ENCODE measurements at places on chromosomes 5 and 9.

DNA sequence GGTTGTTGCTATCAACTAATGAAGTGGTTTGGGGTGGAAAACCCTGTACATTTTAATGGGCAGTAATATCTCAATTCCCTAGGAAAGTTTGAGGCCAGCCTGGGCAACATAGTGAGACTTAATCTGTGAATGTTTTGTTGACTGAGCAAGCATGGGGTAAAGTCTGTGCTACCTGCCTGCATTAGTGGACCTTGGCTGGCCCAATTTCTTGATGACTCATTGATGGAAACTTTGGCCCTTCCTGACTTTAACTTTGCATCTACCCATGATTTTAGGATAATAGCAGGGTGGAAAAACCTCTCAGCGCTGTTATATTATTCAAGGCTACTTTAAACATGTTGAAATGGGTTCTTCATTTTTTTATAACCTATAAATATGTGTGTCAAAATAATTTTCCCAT lies 389.4 kb upstream of the RORB start:
- no peak for DNase-seq

DNA sequence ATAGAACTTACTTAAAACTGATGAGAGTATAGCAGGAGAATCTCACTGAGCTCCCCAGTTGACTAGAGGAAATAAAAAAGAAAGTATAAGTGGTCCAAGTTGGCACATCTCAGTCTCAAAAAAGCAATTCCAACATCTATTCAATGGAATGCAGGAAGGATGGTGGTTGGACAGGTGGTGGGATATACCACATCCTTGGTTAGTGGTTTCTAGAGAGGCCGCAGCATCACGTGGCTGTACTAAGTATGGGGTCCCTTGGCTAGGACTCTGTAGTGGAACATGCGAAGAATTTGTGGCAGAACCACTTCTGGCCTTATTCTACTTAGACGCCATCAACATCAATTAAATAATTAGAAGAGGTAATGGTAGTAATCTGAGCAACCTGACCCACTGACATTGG lies 232.4 kb downstream of the SAXO1 start:
- no peak for DNase-seq

- DNase-seq = no peak
Measured at GRCh38 chr5:77391240-77391765, 100.8 kb downstream of the WDR41 start.

- DNase-seq = no peak
Measured at GRCh38 chr5:177234841-177235240, 68.7 kb downstream of the RAB24 start.

- DNase-seq = no peak
Measured at GRCh38 chr5:155689406-155689805, 637.6 kb upstream of the SGCD start.

DNA sequence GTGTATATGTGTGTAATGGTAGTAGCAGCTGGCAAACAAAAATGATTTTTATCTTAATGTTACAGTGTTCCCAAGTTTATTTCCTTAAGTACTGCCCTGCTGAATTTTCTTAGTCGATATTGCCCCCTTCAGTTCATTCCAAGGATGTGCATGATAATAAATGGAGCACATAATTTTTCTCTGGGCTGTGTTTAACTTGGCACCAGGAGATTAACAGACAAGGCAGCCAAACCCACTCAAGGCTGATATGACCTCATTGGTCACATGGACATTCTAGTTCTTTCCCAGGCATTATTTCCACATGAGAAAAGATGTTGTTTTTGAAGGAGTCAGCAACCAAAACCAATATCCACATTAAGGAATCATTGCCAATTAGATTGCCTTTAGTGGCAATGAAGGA lies 61.8 kb downstream of the COX7C start:
- no peak for DNase-seq

DNA sequence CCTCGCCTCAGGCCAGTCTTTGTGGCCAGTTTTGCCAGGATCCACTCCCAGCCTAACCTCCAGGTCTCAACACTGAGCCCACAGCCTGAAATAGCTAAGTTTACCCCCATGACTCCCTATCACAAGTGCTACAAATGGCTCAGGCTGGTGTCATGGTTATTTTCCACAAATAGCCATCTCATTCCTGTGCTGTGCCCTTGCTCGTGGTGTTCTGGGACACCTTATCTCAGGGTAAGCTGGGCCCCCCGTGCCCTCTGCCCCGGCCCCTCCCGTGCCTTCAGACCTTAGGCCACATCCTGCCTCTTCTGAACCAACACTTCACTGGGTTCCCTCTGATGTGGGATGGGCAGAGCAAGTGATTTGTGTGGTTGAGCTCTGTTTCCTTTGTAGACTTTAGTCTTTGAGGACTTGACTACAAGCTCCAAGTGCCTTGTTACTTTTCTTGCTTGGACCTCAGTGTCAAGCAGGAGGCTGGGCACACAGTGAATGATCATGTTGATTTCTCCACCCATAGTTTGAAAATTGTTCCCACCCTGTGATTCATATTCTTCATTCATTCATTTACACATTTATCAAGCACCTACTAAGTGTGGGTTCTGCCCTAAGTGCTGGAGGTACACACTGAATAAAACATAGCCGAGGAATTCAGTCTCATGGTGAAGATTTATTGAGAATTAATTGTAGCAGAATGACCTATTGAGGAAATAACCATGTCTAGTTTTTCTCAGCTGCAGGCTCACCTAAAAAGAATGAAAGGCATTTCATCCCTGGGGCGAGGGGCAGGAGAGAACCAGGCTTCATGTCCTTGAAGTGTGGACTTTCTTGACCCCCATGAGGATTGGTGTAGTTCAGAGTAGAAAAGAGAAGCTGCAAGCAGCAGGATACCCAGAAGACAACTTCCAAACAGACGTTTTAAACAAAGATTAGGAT lies 84.5 kb upstream of the CTNNA1 start:
- no peak for DNase-seq

- no peak for DNase-seq
Measured at GRCh38 chr9:127722055-127722745, 6.3 kb downstream of the TTC16 start.

DNA sequence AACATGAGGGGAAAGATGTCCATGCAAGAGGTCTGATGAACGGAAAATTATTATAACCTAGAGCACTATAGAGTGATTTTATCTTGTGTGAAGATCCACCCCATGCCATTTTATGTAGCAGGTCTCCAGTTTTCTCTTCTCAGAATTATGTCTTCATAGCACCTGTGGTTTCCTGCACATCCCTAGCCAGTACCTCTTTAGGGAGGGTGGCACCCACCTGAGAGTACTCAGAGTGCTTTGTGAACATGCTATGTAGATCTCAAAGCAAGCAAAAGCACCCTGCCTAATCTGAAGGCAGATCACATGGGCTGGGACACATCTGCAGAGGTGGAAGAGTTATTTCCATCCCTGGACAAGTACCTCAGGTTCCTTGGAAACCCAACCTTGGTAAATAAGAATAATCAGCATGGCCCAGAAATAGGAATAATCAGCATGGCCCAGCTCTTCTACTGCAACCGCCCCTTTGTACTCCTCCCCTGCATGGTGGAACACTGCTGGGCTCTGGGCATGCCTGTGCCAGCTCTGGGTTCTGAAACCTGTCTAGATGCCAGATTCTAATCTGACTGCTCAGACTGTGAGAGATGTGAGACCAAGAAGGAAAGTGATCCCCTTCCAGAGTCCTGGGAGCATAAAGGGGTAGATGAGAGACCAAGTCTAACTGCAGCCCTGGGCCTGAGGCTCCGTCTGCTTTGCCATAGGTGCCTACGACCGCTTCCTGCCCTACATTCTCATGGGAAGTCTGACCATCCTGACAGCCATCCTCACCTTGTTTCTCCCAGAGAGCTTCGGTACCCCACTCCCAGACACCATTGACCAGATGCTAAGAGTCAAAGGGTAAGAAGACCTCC lies 23.7 kb downstream of the SLC22A5 start:
- DNase-seq = peak; percentile 11

DNA sequence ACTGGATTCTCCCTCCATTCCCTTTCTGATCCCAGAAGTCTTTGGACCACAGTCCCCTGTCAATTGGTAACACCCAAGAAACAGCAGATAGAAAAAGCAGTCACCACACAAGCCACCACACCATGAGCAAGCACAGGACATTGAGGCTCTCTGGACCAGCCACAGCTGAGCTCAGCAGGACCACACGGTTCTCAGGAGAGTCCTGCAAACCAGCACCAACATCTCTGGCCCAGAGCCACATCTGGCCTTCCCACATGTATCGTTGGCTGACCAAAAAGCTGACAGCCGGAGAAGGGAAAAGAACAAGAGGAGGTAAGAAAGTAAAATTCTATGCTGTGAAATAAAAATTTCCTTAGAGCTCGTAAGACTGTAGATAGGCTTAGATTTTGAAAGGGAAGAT lies 56.7 kb downstream of the KLHL3 start:
- DNase-seq = no peak

- no peak for DNase-seq
Measured at GRCh38 chr5:154236011-154236410, 45.5 kb downstream of the GALNT10 start.

DNA sequence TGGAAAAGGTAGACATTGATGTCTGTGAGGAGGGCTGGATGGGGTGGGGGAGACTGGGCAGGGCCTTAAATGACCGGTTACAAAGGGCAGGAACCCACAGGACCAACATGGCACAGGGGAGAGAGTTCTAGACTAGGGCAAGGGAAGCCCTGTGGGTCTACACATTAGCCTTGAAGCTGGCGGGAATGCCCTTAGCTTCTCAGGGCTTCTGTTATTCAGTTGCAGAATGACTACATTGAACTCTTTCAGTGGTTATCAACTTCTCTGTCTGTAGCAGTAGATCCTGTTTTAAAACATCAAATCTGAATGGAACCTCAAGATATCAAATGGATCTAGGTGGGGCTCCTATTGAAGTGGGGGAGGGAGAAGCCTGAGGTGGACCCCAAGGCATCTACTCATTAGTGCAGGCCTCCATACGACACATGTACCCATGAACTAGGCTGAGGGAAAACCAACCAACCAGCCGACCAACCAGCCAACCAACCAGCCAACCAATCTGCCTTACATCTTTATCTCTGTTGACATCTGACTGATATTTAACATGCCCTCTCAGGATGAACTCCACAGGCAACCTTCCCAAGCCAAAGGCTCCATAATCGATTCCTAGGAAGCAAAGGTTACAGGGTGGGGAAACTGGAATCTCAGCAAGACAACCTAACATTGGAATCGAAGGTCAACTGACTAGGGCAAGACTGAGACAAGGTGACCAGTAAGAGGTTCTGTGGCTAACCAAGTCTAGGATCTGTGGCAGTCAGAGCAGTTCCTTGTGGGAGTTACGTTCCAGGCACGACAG lies 48.3 kb downstream of the DAP start:
- DNase-seq = no peak

DNA sequence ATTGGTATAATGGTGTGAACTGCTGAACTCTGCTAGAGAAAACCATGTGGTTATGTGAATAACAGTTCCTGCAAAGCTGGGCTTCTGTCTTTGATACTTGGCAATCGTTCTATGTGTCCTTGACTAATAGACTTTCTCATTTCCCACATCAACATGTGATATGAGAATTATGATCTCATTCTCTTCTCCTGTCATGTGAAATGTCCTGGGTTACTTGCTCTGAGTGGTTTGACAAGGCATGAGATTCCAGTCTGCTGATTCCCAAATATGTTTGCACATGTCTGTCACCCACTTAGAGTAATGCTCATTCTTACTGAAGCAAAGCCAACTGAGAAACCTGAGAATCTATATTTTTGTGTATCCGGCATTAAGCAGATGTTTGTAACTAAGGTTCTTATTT lies 141.2 kb downstream of the PARP8 start:
- DNase-seq = no peak

GRCh38 chr9:137314561-137315560 lies 12.8 kb upstream of the NRARP start:
- peak; percentile 58 for DNase-seq

DNA sequence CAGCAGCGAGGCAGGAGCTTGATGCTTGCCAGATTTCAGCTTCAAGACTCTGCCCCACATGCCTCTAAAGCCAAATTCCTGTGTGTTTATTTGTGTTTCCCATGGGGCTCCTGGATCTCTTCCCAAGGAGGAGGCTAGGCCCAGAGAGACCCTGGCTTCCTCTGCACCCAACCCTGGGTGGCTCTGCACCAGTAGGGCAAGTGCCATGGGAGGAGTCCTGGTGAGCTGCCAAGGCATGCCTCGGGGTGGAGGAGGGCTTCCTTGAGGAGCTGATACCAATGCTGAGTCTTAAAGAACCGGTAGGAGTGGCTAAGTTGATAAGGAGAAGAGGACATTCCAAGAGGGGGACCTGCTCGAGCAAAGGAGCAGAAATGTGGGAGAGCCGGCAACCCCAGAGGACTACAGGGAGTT lies 6.8 kb upstream of the TIFAB start:
- no peak for DNase-seq

DNA sequence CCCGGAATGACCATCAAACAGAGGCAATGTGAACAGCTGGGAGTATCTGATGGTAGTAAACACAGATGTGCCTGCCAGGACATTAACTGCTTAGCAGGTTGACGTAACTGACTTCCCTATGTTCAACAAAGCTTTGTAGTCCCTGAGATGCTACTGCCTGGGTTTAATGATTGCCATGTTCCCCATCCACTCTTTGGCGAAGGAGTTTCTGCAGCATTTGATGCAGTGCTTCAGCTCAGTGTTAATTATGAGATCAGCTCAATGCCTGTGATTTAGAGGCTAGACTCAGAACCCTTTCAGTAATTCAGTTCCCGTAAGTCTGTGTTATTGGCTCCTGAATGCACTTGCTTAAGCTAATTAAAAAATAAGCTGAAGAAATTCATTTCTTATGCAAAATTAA lies 547.3 kb upstream of the ZNF608 start:
- no peak for DNase-seq

DNA sequence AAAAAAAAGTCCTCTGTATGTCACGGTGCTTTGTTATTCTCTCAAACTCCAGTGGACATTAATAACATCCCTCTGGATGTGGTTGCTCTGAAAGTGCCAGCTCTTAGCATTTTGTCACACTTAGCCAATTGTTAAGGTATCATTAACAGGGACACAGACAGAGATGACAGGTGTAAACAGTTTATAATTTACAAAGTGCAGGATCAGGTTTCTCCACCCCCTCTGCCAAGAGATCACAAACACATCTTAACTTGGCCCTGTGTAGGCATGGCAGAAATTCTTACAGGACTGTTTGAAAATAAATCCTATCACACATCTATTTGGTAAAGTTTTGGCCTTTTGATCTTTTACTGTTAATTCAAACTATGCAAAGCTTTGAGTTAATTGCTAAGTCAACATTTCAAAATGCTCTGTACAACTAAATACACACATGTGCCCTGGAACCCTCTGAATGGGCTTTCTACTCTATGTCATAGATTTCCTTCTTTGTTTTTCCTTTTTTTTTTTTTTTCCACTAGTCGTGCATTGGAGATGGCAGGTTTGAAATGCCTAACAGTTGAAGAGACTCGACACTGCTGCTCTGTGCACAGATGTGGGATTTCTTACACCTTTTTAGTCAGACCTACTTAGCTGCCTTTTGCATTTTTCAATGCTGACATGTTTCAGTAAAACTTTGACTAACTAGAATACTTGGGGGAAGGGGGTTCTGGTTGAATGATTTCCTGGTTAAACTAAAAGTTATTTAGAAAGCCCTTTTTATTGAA lies 41.7 kb downstream of the SEMA6A start:
- no peak for DNase-seq

DNA sequence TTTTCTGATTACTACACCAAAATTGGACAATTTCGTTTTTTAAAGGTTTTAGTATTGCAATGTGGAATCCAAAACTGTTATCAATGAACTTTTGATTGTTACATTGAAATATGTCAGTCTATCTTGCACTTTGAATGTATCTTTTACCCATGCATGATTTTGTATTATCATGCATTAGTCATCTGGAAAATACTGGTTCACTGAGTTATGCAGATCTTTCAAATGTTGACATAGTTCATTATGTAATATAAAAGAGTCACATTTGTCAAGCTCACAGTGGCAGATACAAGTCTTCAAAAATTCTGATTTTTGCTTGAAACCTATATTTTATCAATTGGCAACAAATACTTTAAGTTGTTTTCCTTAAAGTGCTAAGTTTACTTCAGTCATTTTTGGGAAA lies 85.2 kb downstream of the NR3C1 start:
- DNase-seq = no peak

Data from ecto neural progenitor cell (in vitro differentiated cells).